ENCODE measurements at places on chromosomes 2 and 18.
A peak's percentile ranks its signal among the peaks of the same experiment; 100 is the strongest.

DNA sequence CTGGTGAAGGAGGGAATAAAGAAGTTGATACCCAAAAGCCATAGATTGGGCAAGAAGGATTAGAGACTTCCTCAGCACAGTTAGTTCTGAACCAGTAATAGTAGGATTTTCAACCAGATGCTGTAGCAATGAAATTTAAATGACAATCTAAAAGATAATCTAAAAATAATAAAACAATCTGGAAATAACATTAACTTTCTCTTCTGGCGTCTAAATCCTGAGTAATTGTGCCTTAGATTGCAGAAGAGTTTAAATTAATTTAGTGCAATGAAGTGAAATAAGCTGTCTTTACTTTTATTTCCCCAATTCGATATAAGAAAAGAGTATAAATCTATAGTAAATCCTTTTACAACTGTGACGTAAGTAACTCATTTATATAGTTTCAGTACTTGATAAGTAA is 186.8 kb upstream of the DOK6 start:
- no peak for DNase-seq

DNA sequence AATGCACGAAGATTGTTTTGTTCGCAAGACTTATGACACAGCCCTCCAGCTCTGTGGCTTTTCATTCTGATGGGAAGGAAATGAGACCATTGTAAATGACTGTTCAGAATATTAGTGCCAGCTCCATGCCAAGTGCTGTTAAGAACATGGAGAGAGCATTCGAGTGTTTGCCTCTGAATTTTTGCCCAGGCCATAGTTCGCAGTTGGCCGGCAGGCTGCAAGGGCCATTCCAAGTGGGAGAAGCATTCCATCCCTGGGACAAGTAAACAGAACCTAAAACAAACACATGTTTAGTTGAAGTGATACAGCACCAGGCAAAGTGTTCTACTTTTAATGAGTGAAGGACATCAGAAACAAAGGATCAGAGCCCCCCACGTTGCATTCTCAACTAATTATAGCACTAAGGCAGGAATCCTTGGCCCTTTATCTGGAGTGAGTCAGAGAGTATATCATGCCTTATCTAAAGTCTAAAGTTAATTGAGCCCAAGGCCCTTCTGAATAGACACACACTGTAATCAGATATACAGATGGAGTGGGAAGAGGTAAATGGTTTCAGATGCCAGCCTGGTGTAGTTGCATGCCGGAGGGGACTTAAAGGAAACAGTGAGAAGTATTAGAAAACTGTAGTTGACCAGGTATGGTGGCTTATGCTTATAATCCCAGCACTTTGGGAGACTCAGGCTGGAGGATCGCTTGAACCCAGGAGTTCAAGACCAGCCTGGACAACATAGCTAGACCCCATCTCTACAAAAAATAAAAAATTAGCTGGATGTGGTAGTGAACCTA is 53.3 kb downstream of the NEDD4L start:
- DNase-seq, result no peak

DNA sequence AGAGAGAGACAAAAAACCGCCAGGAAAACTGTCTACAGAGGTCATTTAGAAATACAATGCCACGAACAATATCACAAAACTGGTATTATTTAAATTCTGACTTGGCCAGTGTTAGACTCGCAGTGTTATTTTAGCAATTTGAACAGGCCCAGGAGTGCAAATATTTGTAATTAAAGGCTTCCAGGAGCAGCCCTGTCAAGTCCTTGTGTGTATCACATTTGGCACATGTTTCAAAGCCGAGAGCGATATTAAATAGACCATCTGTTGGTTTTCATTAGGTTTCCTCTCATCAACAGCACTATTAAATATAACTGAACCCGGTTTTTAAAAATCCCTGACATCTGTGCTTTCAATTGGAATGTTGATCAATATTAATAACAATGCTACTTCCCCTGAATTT is 656.9 kb downstream of the TSN start:
- DNase-seq, result no peak

DNA sequence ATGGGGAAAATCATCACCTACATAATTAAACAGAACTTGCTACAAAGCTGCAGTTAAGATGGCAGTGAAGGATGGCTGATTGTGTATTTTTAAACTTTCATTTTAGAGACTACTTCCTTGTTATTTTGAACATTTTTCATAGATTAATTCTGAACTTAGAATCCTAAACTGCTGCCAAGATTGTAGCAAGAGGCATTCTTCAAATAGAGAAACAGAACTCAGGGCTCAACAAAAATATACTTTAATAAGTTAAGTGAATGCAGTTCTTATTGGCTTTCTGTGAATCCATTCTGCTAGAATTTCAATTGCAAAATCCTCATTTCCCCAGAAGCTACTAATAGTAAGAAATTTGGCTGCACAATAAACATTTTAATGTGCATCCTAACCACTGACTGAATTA is 160.3 kb downstream of the L3MBTL4 start:
- DNase-seq, result no peak

DNA sequence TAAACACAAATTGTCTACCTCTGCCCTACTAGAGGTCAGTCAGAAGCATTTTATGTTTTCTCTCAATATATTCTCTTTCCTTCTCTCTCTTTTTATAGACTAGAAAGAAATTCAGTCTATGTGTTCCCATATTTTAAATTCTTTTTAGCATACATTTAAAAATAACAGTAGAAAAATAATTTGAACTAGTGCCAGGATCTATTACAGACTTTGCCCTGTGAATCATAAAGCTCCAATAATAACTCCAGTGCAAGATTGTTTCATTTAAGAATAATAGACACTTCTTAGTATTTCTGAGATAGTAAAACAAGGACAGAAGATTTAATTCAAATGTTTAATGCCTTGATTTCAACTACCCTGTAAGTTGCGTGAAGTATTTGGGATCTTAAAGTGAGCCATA is 60.1 kb downstream of the ITGB6 start:
- DNase-seq, result no peak

DNA sequence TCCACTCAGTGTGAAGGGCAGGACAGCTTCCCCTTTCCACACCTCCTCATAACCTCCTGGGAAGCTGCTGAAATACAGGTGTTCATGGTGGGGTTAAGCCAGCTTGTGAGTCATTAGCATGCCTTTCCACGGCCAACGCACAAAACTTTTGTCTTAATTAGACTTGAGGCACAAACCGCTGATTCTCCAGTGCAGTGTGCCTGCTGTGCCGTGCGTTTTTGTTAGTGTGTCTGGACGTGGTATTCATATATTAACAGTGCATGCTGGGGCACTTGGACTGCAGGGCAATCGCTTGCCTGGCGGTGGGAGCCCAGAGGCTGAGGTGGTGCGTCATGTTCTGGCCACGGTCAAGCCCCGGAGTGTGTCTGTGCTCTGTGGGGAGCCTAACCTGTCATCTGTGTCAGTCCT is 156.2 kb downstream of the SH3RF3 start:
- DNase-seq, result no peak

DNA sequence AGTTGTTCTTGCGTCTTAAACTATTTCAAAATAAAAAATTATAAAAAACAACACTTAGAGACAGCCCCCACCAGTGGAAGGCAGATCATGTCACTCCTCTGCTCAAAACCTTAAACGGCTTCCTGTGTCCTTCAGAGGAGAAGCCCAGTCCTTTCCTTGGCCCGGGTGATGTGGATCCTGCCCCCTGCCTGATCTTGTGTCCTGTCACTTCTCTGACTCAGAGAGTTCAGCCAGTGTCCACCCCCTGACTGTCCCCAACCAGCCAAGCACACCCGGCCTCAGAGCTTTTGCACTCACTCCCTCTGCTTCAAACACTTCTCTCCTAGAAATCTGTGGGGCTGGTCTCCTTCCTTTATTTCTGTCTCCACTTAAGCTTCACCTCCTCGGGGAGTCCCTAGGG is 35.4 kb downstream of the TOGARAM2 start:
- no peak for DNase-seq

- DNase-seq, result no peak
Measured at GRCh38 chr2:37388074-37388473, 43.6 kb downstream of the QPCT start.

GRCh38 chr18:9495916-9496705 is 20.8 kb downstream of the RALBP1 start:
- DNase-seq, result no peak

GRCh38 chr2:152093464-152093863 is 5.4 kb downstream of the CACNB4 start:
- DNase-seq, result no peak

DNA sequence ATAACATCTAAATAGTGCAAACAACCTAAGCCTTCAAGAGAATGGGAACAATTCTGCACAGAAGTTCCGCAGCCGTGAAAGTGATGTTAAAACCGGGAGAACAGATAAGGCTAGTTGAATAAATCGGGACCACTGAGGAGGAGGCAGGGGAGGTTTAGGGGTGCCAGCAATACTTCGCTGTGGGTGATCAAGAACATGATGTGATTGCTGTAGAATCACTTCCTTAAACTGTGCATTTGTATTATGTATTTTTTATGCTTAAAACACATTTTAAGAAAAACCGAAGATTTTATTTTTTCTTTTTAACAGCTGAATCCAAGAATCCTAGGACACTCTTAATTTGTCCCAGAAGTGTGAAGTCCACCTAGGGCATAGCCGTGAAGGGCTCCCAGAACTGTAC is 33.6 kb downstream of the TTC32 start:
- no peak for DNase-seq

GRCh38 chr2:106124106-106124756 is 69.9 kb downstream of the UXS1 start:
- DNase-seq, result no peak

DNA sequence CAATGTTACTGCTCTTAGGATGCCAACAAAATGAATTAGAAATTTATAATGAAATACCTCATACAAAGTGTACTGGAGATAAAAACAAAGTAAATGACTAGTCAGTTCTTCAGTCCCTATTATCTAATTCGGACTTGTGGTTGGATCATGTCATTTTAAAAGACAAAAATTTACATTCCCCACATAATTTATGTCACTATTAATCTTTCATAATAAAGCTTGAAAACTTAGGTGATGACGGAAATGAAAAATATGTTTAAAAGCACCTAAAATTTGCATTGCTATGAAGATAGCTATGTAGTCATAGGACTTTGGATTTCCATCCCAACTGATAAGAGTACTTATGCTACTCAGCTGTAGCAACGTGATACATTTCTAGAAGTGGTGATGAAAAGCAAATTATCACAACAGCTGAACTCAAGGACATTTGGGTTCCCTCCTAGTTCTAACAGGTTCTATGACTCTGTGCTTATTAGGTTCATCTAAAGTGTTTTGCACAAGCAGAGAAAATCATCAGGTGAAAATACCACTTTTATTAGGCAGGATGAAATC is 58.4 kb downstream of the LRPPRC start:
- DNase-seq, result no peak

DNA sequence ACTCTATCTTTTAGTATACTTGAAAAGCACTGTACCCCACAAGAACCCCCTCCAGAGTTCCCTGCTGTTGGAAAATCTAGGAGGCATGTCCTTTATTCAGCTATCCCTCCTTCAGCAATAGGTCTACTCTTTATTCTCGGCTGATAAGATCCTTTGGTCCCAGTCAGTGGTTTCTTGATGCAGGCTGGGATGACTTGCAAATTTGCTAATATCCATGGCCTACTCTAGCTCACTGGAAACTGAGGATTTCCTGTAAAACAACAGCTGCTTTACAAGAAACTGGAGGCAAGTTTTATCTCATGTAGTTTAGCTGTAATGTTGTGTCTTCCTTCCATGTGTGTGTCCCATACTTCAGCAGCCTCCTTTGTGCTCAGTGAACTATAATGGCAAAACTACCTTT is 183.9 kb upstream of the SCN7A start:
- no peak for DNase-seq

GRCh38 chr2:152466980-152467676 is 132.2 kb downstream of the FMNL2 start:
- DNase-seq, result peak; percentile 55

DNA sequence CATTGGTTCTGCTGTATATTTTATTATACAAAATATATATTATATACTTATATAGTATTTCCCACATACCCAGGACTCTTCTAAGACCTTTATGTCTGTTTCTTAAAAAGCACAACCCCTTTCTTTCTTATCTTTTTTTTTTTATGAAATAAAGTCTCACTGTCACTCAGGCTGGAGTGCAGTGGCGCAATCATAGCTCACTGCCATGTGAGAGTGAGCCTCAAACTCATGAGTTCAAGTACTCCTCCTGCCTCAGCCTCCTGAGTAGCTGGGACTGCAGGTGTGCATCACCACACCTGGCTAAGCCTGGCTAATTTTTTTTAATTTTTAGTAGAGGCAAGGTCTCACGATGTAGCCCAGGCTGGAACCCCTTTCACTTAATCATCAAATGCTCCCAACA is 72.3 kb downstream of the CLHC1 start:
- DNase-seq, result no peak

GRCh38 chr18:48785091-48785614 is 165.6 kb downstream of the SMAD7 start:
- DNase-seq, result no peak

GRCh38 chr2:206127656-206128055 is 31.6 kb downstream of the NDUFS1 start:
- DNase-seq, result no peak

DNA sequence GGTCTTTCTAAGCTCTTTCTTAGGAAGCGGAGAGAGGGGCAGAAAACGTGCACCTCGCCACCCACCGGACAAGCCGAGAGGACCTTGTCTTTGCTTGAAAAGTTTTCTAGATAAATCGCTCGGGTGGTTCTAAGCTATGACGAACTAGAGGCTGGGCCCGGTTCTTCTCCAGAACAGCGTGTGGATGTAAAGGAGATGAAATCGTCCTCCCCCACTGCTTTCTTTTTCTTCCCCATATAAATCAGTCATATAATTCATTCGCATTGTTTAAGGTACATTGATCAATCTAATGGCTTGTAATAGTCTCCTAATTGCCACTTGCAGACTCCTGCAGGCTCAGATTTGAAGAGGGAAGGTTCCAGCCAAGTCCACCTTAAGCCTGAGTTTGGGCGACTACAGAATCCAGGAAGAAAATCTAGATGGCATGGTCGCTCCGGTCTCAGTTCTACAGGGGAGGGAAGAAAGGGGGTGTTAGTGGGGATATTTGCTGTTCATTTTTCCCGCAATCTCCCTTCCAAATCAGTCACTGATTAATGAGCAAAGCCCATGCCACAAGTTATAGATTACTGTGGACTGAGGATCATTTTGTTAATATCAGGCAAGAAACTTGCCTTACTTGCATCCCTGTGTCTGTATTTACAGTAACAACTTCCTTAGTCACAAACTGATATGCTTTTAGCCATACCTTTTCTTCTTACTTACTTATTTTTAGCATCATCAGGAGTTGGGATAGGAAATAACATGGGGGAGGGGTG is 5.6 kb upstream of the SP9 start:
- no peak for DNase-seq

DNA sequence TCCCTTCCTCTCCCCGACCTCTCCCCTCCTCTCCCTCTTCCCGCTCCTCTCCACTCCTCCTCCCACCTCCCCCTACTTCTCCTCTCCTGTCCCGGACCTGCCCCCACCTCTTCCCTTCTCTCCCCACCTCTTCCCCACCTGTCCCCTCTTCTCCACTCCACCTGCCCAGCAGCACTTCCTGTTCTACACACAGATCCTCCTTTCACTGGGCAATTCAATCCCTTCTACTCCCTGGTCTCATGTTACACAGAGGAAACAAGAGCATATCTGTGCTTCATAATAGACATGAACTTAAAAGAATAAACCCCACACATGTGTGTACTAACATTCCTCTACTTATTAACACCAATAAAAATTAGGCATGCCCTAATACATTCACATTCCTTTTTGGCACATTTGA is 34.8 kb downstream of the TIMM21 start:
- DNase-seq, result no peak

- no peak for DNase-seq
Measured at GRCh38 chr18:3067165-3067661, 54.3 kb upstream of the LPIN2 start.
